Renal cortex interstitium (tissue), 15 donors: ENCODE measurements at places on chromosomes 13 and 19.

GRCh38 chr13:31824705-31825517 is 85.6 kb downstream of the RXFP2 start:
- DNase-seq, result no peak

GRCh38 chr13:71864986-71865873 is 1.8 kb downstream of the DACH1 start:
- no peak for DNase-seq

- no peak for DNase-seq
Observed at GRCh38 chr13:50339271-50339670, 324.0 kb downstream of the KCNRG start.

- peak; percentile 94 for DNase-seq
Observed at GRCh38 chr19:56637976-56638555, 4.9 kb upstream of the SMIM17 start.

- DNase-seq, result no peak
Observed at GRCh38 chr19:903266-903797, 9.7 kb downstream of the R3HDM4 start.

DNA sequence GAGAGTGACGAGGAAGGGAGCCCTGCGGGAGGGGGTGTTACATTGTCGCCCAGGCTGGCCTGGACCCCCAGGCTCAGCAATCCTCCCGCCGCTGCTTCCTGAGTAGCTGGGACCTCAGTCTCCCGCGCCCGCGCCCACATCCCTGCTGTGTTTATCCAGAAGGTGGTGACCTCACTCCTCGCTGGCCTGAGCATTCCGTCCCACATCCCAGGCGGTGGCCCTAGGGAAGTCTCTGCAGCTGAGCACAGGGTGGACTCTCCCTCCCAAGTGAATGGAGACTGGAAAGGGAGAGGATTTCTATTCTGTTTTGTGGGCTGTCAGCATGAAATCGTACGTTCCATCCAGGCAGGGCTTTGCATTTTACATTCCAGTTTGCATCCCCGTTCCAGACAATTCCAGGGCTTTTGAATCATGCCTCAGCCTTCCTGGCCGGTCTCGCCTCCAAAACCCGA is 401 bp upstream of the ZNF765 start:
- no peak for DNase-seq

GRCh38 chr13:103895835-103896531 is 829.8 kb upstream of the SLC10A2 start:
- no peak for DNase-seq

DNA sequence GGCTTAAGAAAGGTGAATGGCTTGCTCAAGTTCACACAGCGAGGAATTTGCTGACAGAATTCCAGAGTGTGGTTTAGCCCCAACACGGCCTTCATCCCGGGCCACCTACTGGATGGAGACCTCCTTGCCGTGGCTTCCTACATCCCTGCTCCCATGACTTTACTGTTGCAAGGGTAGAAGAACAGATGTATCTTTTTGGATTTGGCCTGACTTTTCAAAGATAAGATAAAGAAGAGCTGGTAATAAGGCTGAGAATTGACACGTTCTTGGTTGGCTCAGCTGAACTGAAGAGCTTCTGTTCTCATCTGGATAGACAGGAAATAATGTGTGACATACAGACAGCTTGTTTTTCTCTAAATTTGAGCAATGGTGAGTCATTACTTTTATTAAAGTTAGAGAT is 113.1 kb downstream of the KLF5 start:
- no peak for DNase-seq

DNA sequence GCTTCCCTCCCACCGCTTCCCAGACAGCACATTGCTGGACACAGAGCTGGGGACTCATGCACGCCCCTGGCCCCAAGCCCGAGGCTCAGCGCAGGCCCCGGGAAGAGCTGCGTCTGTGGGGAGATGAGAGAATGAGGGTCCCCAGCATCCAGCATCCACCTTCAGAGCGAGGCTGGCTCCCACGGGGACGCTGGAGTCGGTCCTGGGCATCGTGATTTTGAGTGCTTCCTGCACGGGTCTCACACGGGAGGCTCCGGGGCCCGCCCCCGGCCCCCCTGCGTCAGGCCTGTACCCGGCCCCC is 4.7 kb downstream of the NCLN start:
- no peak for DNase-seq

DNA sequence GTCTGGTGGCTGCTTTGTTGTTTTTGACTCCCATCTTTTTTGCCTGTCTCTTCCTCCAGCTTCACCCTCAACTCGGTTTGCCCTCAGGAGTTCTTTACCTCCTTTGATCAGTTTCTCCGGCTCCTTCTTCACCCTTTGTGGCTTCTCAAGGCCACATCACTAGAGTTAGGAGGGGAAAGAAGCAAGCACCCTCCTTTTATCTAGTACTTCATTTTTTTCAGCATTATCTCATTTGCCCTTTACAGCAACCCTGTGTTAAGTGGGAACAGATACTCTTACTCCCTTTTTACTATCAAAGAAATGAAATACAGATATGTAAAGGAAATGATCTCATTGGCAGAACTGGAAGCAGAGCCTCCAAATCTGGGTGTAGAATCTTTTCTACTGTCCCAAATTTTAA is 26.9 kb downstream of the RAP2A start:
- no peak for DNase-seq

DNA sequence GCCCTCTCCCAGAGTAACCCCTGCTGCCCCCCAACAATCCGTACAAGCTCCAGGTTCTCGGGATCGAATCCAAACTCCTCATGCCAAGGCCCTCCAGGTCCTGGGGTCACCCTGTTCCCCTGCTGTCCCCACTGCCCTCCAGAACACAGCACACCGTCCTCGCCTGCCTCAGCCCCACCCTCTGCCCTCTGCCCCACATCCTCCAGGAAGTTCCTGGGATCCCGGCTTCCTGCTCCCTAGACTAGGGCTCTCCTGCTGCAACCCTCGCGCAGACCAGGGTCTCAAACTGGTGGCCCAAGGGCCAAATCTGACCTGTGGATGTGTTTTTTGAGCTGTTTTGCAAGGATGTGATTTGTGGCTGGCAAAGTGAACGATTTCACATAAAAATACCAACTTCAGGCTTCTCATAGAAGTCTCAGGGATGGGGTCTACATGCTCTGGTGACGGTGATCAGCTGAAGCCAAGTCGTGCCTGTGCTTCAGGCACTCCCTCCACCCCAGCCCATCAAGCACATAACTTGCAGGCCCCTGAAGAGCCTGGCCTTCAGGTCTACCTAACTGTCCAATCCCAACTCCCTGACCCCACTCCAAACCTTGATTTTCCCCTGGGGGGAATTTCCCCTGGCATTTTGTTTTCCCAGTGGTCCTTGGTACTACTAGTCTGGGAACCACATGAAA is 1.8 kb downstream of the RABAC1 start:
- no peak for DNase-seq

GRCh38 chr13:99353836-99354235 is 46.6 kb upstream of the GPR183 start:
- DNase-seq, result no peak

- no peak for DNase-seq
Observed at GRCh38 chr13:111184458-111185401, 69.6 kb downstream of the ARHGEF7 start.

DNA sequence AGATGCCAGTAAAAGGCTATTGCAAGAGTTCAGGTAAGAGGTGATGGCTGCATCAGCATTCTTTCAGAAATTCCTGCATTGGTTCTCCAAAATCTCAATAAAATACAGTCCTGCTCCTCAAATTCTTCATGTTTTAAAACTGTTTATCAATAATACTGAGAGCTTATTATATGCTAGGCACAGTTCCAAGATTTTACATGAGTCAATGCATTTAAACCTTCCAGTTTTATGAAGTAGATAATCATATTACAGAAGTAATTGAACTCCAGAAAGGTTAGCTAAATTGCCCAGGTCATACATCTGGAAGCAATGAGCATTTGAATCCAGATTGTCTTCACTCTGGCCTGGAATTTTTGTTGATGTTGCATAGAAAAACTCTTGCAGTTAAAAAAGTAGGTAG is 282.9 kb upstream of the SLITRK6 start:
- no peak for DNase-seq

DNA sequence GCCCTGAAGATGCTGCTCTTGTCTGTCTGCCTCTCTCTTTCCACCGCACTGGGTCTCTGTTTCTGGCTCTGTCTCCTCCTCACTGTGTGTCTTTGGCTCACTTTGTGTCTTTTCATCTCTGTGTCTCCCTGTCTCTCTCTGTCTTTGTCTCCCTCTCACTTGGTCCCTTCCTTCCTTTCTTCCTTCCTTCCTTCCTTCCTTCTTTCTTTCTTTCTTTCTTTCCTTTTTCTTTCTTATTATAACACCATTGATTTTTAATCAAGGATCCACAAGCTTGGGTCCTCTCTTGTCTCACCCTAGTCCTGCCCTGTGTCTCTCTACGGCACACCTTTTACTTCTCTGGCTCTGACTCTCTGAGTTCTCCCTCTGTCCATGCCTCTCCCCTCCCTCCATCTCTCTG is 14.3 kb downstream of the CD177 start:
- no peak for DNase-seq

GRCh38 chr19:54478677-54479266 is 5.7 kb upstream of the CDC42EP5 start:
- DNase-seq, result no peak
